ENCODE measurements at places on chromosomes 12 and 14.
A peak's percentile ranks its signal among the peaks of the same experiment; 100 is the strongest.

DNA sequence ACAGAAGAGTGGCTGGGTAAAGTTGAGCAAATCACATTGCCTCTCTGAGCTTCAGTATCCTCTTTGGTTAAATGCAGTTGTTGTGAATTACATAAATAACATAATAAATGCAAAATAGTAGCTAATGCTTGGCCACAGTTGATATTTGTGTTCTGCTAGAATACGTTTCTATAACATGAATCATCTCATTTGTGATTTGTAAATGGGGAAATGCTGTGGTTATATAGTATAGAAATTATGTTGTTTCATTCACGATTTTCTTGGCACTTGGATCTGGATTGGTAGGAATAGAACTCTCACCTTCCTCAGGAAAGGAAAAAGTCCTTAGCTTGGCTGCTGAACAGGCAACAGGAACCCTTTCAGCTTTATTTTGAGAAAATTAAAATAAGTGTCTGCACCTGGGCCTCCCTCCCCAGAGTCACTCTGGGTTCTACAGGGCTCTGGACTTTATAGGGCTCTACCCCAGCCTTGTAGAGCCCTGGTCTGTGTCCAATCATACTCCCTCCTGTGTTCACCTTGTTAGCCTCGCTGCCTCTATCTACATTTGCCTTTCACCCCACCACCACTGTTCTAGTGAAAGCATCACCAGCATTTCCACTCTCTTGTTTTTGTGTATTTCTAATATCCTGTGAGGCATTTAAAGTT is 107.7 kb upstream of the BCAT1 start:
- DNase-seq: no peak

- no peak for DNase-seq
Observed at GRCh38 chr14:57837267-57837666, 28.6 kb downstream of the SLC35F4 start.

- peak; percentile 68 for DNase-seq
Observed at GRCh38 chr12:100199347-100200149, 1.1 kb upstream of the ACTR6 start.

GRCh38 chr12:3670083-3670620 is 82.8 kb downstream of the CRACR2A start:
- DNase-seq: peak; percentile 26

Measured in urothelium cell line (cell line).